ENCODE measurements at places on chromosomes 1 and 21.

DNA sequence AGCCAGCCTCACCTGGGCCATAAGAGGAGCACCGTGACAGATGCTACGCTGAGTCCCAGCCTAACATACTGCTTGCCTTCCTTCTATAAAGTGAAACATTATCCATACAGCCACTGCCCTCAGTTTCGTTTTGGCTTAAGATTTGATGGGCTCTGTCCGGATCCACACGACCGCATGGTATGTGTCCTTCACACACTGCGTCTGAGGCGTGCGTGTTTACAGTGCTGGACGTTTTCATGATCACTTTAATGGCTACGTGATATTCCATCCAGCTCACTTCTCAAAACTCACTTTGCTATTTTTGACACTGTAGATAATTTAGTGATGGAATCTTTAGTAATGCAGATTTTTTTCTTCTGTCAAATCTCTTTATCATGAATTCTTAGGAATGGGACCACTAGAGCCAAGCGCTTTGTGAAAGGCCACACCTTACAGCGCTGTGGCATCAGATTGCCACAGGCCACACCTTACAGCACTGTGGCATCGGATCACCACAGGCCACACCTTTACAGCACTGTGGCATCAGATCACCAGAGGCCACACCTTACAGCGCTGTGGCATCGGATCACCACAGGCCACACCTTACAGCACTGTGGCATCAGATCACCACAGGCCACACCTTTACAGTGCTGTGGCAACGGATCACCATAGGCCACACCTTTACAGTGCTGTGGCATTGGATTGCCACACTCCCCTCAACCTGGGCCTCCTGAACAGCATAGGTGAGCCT is 47.1 kb downstream of the PRDM15 start:
- DNase-seq, result no peak

- DNase-seq, result no peak
Observed at GRCh38 chr21:43681650-43682049, 22.3 kb downstream of the RRP1B start.

GRCh38 chr1:181669246-181669645 is 185.9 kb downstream of the CACNA1E start:
- DNase-seq, result no peak

DNA sequence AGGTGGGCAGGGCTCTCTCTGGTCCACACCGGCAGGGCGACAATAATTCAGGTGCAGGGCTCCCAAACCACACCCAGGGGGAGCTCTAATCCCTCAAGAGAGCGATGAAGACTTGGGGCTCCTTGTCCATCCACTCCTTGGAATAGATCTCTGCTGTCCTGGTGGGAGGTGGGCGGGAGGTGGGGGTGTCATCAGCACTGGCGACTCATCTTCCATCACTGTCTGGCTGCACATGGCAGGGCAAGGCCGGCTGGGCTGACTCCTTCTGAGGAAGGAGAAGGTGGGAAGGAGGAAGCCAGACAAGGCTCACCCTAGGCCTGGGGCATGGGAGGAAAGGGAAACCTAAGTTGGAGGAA is 29.3 kb downstream of the TNNT2 start:
- DNase-seq, result no peak

GRCh38 chr1:2229911-2230731 is 2.0 kb downstream of the SKI start:
- no peak for DNase-seq

- no peak for DNase-seq
Observed at GRCh38 chr1:12059722-12060464, 3.2 kb upstream of the TNFRSF8 start.

GRCh38 chr21:44051462-44051941 is 39.4 kb downstream of the TRAPPC10 start:
- no peak for DNase-seq

GRCh38 chr1:69413129-69413528 is 154.6 kb upstream of the LRRC7 start:
- no peak for DNase-seq

DNA sequence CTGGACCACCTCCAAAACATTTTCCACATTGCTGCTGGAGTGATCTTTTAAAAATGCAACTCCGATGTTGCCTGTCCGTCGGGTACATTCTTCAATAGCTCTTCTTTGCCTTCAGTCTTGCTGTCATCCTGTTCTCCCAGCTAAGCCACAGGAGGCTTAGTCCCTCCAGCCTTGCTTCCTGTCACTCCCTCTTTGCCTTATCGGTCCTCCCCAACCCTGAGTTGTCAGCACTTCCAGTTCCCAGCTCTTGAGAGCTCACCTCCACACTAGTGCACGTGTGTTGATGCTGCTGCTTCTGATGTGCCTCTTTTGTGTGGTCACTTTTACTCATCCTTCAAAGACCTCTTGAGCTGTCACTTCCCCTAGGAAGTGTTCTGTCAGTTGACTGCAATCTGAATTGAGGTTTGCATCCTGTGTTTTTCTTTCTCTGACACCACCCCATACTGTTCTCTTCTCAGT is 15.3 kb downstream of the UCK2 start:
- no peak for DNase-seq

DNA sequence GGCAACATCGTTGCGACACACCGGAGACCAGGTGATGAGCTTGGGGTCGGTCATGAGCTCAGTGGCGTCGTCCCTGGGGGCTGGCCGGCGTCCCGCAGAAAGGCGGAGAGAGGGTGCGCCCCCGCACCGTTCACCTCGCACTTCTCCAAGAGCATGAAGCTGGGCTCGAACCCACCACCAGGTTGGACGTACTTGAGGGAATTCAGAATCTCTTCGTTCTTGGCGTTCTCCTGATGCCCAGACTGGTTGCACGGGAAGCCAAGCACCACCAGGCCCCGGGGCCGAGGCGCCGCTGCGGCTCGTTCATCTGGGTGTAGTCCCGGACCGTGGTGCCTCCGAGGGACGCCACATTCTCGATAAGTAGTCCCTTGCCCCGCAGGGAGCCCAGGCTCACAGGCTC is 176.6 kb upstream of the ADAMTS5 start:
- DNase-seq, result no peak

DNA sequence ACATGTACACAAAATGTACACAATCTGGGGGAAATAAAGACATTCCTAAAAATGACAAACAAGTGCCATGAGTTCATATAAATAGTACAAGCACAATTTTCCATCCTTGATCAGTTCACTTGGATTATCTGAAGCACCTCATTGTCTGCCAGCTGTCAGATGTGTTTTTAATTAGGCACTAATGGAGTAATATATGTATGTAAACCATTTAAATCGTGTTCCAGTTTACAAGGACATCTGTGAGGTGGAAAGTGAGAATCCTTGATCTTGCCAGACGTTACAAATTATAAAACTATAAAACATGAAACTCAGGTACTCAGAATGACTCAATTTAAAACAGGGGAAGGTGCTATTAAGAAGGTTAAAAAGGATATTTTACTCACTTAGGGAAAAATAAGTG is 1312.2 kb downstream of the PLA2G4A start:
- DNase-seq, result no peak

DNA sequence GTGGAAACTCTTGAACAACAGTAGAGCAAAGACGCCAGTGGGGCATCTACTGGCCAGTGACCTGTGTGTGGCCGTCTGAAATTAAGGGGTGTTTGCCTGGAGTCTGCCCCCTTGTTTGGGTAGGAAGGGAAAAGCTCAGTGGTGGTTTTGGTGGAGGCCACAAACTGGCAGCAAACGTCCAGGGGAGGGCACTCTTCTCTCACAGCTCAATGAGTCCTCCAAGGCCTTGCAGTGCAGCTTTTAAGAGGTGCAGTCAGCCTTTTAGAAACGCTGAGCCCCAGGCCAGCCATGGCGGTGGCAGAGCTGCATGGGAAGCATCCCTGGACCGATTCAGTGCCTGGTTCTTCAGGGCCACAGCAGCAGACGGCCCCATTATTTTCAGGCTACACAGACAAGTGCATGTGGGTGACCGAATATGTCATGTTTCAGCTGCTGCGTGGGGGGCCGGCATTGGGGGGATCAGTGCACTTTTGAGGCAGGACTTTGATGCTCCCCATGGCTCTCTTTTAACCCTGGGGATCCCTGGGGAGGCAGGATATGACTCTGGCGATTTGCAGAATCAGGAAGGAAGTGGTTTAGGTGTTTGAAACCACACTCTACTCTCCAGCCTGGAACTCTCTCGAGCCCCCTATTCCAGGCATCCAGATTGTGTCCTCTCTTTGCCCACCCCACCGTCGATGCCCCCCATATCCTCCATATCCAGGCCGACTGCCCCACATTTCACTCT is 414.0 kb downstream of the PRDM2 start:
- no peak for DNase-seq

DNA sequence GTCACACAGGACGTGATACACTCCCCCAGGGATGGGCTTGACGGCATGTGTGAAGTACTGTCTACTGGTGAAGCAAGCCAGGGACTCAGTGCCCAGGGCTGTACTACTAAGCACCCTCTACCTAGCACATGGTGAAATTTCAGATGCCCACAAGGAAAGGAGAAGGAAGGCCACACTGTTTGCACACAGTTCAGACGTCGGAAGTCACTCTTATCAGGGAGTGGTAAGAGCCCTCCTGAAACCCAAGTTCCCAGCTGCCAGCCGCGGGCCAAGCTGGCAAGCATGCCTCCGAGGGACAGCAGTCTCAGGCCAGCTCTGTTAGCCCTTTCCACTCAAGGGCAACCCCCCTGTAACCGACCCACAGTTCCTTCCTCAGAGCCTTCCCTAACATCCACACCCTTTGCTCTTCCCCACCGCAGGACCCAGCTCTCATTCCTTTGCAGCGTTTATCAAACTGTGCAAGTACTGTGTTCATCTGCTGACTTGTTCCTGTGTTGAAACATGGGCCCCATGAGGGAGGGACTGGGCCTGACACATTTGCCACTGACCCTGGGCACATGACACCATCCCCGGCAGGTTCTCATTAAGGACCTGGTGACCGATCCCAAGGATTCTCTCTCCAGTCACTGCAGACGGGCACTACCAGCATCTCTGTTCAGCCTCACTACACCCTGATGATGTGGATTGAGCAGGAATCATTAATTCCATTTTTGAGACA is 58.5 kb downstream of the SLC66A1 start:
- no peak for DNase-seq

GRCh38 chr1:109944541-109944940 is 33.9 kb downstream of the CSF1 start:
- no peak for DNase-seq

DNA sequence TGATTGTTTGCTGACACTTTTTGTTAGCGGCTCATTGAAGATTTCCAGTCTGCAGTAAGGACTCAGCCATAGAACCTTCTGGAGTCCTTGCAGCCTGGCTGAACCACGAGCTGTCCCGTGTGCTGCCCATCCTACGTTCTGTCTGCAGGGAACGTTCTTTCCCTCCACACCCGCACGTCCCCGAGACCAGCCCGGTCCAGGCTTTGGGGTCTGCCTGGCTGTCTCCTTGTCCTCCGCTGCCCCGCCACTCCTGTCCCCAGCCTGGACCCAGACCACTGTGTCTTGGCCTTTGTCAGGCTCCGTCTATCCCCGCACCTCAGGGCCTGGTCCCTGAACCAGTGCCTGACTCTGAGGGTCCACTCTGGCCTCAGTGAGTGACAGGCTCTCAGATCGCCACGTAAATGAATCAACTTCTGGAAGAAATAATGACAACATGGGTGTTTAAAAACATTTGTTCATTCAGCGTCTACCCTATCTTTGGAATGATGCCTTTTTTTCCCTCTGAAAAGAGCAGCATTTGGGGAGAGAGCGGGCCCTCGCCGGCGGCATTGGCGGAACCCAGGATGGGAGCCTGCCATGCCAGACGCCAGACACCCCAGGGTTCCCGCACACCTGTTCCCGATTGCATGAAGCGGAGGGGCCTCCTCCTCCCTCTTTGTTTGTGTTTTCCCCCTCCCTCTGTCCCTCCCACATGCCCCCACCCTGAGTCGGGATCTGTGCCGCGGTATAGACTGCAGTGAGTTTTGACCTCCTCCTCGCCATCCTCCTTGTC is 43.9 kb upstream of the C1orf174 start:
- DNase-seq, result no peak

- DNase-seq, result no peak
Observed at GRCh38 chr1:215807218-215807617, 240.1 kb downstream of the KCTD3 start.

DNA sequence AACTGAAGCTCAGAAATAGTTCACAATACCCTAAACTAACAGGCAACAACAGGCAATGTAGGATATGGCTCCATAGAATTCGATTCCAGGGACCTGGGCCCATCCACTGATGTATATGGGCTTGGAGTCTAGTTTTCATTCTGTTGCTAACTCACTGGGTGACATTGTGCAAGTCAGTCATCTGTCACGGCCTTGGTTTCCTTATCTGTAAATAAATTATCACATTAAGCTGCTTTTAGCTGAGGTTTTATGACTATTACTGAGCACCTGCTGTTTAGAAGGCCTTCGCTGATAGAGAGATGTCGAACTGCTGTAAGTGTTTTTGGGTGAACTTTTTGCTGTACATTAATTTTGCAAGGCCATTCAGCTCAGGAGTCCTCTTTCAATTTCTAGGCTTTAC is 22.9 kb upstream of the ERO1B start:
- DNase-seq, result no peak

DNA sequence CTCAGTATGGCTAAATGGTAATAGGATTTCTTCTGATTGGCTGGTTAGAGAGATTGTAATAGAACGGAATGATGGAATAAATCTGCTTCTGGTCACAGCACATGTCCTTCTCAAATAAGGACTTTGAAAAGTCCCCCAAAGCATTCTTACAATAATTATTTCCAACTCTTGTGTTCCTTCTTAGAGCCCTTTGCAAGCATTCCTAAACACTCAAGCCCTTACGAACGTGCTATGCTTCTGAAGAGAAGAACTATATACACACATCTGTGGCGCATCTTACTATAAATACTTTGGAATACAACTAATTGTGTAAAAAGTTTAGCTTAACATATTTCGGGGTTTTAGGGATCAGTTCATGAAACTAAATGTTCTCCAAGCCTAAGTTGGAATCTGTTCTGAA is 25.6 kb downstream of the CLIC4 start:
- DNase-seq, result no peak

DNA sequence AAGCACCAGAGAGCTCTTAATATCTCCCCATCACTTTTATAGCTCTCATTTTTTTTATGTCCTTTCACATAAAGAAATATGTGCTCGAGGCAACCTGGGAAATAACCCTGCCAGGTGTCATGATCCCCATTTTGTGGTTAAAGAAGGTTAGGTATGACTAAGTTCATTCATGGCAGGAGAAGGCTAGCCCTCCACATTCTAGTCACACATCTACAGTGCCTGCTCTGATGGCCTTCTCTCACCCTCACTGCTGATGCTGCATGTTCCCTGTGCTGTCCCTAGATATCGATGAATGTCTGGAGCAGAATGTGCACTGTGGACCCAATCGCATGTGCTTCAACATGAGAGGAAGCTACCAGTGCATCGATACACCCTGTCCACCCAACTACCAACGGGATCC is 187.5 kb downstream of the TPR start:
- DNase-seq, result no peak
